ENCODE measurements at places on chromosomes 12 and 14.

GRCh38 chr12:108167974-108168373 is 38.9 kb downstream of the WSCD2 start:
- DNase-seq, result no peak

DNA sequence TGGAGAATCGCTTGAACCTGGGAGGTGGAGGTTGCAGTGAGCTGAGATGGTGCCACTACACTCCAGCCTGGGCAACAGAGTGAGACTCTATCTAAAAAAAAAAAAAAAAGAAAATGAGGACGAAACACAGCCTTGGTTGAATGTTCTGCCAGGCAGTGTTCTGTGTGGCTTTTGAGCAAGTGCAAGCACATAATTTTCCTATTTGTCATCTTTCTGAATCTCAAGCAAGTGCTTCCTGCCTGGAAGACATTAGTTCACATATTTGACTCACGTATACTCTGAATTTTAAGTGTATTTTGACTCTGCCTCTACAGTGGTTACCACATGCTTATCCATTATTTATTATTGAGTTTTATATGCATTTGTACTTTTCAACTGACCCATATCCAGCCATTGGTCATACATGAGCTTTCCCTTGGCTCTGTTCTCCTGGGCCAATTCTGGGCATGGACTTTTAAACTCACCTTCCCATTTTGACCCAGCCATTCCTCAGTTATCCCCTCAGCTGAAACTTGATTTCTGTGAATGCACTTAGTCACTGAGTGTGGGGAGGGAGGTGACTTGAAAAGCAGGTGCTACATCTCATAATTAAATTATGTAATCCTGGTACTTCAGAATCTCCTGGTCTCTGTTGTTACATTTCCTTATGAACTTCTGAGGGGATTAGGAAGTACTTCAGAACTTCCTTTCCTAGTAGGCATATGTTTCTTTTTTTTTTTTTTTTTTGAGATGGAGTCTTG is 8.1 kb downstream of the OR10G2 start:
- no peak for DNase-seq

DNA sequence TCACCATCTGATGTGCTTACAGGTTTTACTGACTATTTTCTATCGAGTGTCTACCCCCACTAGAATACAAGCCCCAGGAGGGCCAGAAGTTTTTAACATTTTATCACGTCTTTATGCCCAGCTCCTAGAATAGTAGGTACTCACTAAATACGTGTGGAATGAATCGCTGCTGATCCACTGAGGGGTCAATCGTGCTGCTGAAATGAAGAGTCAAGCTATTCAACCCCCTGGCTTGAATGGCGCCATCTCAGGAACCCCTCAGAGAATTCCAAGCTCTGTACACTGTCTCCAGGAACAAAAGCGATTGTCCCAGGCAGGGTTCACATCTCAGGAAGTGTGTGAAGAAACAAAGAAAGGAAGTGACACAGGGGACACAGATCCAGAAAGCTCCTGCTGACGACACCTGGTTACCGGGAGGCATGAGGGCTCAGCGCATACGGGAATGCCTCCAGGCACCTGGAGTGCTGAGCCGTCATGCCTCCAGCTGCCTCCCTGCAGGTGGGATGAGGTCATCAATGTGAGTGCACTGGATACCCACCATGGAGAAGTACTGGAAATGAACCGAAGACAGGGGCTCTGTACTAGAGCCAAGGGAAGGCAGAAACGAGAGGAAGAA is 45.6 kb downstream of the PITPNM2 start:
- no peak for DNase-seq

DNA sequence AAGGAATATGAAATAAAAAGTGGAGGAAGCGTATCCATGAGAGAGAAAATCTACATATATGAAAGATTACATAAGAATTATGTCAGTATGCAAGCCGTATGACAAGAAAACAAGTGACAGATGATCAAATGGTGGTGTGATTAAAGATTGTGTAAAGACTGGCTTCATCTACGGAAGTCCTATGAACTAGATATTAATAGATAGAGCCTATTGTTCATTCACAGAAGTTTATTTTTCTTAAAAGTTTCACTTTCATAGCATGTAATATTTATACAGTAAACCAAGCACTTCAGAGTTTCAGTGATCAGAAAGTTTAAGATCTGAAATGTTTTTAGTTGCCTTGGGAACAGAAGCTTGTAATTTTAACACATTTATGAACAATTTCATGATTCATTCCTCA is 84.5 kb downstream of the VRK1 start:
- DNase-seq, result no peak

- DNase-seq, result no peak
Measured at GRCh38 chr12:78115889-78116288, 285.2 kb downstream of the NAV3 start.

DNA sequence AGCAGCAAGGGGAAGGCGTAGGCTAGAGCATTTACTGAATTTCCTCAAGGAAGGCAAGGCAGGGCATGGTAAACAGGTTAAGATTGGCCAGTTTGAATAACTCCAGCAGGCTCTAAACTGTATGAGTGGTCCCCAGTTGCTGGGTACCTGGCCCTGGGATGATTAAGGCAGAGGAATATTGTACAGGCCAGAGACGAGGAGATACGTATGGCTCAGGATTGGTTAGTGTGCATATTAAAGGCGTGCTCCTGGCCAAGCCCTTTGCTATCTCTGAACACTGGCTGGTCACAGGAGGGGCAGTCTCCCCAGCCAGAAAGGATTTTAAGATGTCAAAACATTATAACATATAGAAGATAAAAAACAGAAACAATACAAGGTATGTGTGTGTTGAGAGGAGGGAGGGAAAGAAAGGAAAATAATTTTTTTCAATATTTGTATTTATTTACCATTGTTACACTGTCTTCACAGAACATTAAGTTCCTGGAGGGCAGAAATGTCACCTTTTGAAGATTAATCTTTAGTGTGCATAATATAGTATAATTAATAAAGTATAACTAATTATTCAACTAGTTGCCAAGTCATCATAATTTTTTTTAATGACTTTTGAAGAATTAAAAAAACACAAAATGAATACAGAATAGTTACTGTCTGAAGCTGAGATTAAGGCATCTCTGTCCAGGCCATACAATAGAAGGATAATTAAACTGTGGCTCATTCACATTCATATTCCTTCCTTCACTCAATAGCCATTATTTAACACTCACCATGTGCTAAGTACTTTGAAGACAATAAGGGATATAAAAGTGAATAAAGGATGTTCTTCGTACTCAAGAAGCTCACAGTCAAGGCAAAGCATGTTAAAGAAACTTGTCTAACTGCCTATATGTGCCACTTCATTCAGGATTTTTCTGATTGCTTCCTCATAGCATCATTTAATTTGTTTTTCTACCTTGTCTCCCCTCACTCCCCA is 41.9 kb downstream of the DCP1B start:
- no peak for DNase-seq

Data from stimulated activated CD4-positive, alpha-beta T cell treated with anti-CD3 and anti-CD28 coated beads, Interleukin-1b, Interleukin-23, amount 100 ng/mL, for 1 hour (primary cell).